ENCODE measurements at places on chromosomes 7 and 10.
A peak's percentile ranks its signal among the peaks of the same experiment; 100 is the strongest.

GRCh38 chr7:96655956-96656355, 53.7 kb downstream of the SEM1 start:
- no peak for DNase-seq

DNA sequence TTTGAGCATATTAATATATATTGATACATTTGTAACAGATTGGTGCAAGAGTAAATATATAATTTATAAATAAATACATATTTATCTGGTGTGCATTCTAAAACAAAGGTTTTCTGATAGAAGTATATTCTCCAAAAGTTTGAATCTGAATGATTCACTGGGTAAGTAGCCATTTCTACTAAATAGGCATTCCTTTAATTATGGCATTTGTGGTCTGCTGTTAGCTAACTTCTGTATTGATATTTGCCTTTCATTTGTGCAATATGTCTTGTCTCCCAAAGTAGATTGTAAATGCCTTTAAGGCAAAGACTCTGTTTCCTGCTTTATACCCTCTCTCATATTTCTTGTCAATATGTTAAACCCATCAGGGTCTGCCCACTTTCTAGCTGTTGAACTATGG, 11.1 kb upstream of the ARID5B start:
- no peak for DNase-seq

DNA sequence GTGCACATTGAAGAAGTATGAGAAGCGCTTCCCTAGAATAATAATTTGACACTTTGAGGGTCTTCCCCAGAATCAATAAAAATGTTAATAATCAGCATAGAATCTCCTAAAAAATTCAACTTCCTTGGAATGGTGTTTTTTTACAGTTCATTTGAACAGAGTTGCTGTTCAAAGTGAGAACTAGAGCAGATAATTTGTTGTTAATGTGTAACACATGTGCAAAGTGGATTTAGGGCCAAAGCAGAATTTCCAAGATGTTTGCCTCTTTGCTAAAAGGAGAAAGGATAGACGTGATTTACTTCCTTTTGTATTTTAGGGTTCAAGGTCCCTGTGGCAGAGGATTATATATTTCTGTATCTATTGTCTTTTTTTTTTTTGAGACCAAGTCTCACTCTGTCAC, 73.8 kb downstream of the ZNF277 start:
- DNase-seq, result no peak

DNA sequence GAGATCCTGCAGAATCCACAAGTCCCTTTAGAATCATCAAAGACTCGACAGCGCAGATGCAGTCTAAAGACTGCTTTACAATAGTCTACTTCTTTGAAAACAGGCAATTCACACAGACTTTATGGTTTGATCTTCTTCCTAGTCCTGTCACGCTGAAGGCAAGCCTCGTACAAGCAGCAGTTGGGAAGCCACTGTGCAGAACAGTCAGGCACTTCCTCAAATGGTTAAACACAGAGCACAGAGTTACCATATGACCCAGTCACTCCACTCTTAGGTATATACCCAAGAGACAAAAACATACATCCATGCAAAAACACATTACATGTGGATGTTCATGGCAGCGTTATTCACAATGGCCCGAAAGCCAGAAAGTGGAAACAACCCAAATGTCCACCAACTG, 41.4 kb downstream of the LRRC20 start:
- no peak for DNase-seq

DNA sequence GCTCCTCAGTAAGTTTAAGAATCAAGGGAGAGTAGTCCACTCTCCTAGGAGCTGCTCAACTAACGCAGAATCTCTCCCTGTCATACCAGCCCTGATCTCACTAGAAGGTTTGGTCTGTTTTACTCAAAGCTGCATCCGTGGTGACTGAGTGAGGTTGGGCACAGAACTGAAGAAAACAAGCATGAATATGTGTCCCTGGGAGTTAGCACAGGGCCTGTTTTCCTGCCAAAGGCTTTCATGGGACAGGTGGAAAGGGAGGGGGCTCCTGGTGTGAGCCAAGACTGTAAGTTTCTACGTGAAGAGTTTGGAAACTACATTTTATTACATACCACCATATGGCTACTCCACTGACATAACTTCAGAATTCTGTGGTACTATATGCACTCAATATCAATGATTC, 705.9 kb downstream of the MAGI2 start:
- DNase-seq, result no peak

DNA sequence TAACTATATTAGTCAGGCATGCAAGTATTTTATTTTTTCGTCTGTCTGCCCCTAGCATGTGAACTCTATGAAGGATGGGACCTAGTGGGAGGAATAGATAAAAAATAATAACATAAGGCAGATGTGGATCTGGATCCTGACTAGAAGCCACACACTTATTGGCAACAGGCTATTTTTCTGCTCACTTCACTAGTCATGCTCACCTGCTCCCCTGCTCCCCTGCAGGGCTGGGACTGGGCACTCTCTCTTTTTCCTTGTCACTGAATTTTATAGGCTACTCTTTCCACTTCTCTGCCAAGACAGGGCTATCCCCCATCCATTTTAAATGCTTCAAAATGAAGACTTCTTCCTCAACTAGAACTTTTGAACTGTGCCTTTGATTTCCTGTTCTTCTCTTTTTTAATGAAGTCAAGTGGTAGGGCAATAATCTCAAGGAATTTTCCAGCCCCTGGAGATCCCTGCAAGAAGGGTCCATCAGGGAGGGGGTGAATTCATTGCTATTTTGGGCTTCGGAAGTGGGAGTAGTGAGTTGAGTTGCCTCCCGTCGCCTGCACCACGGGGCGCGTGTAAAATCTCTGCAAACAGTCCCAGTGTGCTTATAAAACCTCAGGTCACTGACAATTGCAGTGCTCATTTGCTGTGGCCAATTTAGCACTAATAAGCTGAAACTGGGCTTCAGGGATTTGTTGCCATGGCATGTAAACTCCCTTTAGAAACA, 156.7 kb upstream of the NPVF start:
- no peak for DNase-seq

DNA sequence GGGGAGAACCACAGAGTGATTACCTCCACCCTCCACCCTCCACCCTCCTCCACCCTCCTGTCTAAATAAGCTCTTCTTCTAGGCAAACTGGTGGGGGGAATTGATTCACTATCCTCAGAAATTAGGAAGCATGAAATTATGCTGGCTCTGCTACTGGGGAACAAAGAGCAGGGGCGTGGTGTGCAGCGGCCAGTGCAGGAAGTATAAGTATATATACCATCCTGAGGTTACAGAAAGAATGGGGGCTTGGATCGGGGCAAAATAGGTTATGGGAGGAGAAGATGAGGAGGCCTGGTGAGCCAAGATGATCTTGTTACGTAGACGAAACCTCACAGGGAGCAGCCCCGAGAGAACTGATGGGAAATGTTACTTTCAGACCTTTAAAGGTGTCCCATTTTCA, 49.1 kb downstream of the SYPL1 start:
- no peak for DNase-seq

DNA sequence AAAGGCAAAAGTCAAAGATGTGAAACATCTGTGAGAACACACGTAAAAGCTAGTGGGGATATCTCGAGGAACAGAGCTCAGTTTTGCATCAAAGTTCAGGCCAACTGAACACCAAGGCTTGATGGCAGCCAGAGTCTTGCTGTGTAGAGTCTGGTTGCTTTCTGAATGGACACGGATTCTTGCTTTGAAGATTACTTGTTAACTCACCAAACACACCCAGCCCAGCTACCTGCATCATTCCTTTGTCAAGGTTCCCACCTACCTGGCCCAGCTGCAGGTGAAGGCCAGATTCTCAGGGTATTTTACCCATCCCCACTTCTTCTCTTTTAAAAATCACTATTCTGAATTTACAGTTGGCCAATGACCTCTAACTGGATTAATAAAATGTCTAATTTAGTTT, 174.4 kb upstream of the PHYHIPL start:
- DNase-seq, result no peak

GRCh38 chr10:5604961-5605360, 61.4 kb downstream of the ASB13 start:
- DNase-seq, result no peak

- no peak for DNase-seq
These were observed 93.2 kb upstream of the ZNF438 start for GRCh38 chr10:31124852-31125251.

- DNase-seq, result no peak
These were observed 121.5 kb upstream of the ZMIZ1 start for GRCh38 chr10:78947226-78947625.

DNA sequence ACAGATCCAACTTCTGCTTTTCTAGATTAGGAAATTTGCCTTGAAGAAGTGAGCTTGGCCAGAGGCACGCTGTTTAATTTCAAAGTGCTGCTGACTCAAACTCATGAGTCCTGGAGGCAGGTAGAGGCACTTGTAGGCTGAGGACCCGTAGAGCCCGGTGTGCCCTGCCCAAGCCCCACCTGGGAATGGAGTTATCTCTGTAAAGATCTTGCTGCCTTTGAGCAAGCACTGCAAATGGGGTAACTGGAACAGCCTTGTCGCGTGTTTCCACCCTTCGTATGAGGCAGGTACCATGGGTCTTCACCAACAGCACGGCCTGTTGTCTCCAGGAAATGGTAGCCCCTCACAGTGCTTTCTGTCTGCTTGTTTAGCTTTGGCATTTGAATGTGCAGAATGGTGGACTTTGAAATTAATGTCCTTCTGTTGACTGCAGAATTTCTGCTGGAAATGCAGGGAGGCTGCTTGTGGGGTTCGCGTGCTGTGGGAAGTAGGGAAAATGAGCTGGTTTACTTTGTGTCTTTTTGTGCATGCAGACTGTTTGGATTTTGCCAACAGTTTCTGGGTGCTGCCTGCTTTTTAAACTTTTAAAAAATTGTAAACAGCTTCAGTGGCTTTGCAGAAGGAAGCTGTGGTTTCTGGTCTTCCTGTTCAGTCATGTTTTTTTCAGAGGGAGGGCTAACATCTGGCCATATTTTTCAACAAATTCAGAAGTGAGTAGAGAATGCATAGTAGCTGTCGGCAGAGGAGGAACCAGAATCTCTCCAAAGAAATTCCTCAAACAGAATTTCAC, 27.2 kb downstream of the CCM2 start:
- DNase-seq, result peak; percentile 14

DNA sequence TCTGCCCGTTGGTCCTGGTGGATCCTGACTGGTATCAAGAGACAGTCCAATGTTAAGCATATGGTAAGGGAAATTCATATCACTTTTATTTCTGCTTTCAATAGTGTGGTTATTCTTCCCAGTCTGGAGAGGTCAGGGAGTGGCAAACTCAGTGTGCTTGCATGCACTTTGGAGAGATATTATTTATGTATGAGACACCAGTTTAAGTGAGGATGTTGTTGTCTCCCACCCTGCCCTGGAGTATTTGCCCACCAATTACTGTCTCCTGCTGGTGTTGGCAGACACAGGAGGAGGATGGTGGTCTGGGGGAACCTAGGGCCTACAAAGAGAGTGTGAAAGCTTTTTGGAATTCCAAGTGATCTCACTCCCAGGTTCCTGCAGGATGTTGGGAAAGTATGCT, 59.7 kb downstream of the OR13A1 start:
- no peak for DNase-seq

Measured in stimulated activated naive CD4-positive, alpha-beta T cell (primary cell).